Adipose tissue (tissue), 3 donors: ENCODE measurements at places on chromosomes 3 and 15. TPM values are rescaled to one million over a fixed set of nuclear protein-coding genes. Genes with fewer than 3 reads are reported as not detected.

Gene SCG3
- polyA plus RNA-seq: 0.11 TPM

Gene LRRC3B
- polyA plus RNA-seq: 0.79 TPM

Gene PLIN1
- polyA plus RNA-seq: 1,761 TPM

Gene C15orf39
- polyA plus RNA-seq: 9.2 TPM

Gene C2CD4A
- 0.22 TPM for polyA plus RNA-seq

Gene GOLGA6A
- polyA plus RNA-seq: 0.12 TPM

Gene ASB14
- not detected for polyA plus RNA-seq

Gene CCR2
- polyA plus RNA-seq: 0.32 TPM

Gene PLA2G4E
- polyA plus RNA-seq: not detected

Gene STAB1
- polyA plus RNA-seq: 22.6 TPM

Gene GCHFR
- polyA plus RNA-seq: 96.5 TPM

Gene HHATL
- polyA plus RNA-seq: 1.6 TPM

Gene BHLHE40
- 39.0 TPM for polyA plus RNA-seq

Gene EPHA3
- 2.3 TPM for polyA plus RNA-seq

Gene SAMMSON
- polyA plus RNA-seq: not detected

Gene SLCO2A1
- polyA plus RNA-seq: 5.2 TPM

Gene GRM7
- not detected for polyA plus RNA-seq

Gene LEKR1
- polyA plus RNA-seq: 0.37 TPM

Gene TMEM108
- 0.45 TPM for polyA plus RNA-seq

Gene MYZAP
- 22.4 TPM for polyA plus RNA-seq

Gene TM4SF4
- 2.5 TPM for polyA plus RNA-seq

Gene TF
- 72.4 TPM for polyA plus RNA-seq

Gene FSIP1
- not detected for polyA plus RNA-seq

Gene ISY1
- 23.5 TPM for polyA plus RNA-seq

Gene SLC2A2
- 0.56 TPM for polyA plus RNA-seq

Gene CD276
- polyA plus RNA-seq: 36.5 TPM

Gene SLC12A1
- not detected for polyA plus RNA-seq

Gene TRIM71
- not detected for polyA plus RNA-seq

Gene ISLR
- polyA plus RNA-seq: 2.5 TPM

Gene MAGI1
- 10.4 TPM for polyA plus RNA-seq

Gene C3orf22
- polyA plus RNA-seq: not detected

Gene MELTF
- polyA plus RNA-seq: 15.8 TPM

Gene GRAMD2A
- polyA plus RNA-seq: 0.10 TPM

Gene TM6SF1
- 5.5 TPM for polyA plus RNA-seq

Gene KBTBD13
- polyA plus RNA-seq: not detected

Gene CPLX3
- polyA plus RNA-seq: not detected

Gene C3orf20
- polyA plus RNA-seq: not detected
